ENCODE measurements at places on chromosomes 7 and 10.
A peak's percentile ranks its signal among the peaks of the same experiment; 100 is the strongest.

DNA sequence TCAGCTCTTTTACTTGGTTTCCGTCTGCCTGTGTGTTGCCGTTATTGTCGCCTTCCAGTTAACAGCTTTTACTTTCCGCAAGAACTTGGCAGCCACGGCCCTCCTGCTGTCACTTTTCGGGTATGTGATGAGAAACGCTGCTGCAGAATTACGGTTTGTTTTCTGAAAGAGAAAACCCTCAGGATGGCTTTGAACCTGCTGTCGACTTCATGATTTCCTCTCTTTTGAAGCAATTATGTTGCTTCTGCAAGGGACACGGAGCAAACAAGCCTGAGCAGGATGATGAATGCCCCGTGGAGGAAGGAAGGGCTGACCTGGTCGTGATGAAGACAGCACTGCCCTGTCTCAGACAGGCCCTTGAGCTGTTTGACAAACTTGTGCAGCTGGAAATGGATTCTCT lies 339.8 kb downstream of the ABCA13 start:
- no peak for DNase-seq

DNA sequence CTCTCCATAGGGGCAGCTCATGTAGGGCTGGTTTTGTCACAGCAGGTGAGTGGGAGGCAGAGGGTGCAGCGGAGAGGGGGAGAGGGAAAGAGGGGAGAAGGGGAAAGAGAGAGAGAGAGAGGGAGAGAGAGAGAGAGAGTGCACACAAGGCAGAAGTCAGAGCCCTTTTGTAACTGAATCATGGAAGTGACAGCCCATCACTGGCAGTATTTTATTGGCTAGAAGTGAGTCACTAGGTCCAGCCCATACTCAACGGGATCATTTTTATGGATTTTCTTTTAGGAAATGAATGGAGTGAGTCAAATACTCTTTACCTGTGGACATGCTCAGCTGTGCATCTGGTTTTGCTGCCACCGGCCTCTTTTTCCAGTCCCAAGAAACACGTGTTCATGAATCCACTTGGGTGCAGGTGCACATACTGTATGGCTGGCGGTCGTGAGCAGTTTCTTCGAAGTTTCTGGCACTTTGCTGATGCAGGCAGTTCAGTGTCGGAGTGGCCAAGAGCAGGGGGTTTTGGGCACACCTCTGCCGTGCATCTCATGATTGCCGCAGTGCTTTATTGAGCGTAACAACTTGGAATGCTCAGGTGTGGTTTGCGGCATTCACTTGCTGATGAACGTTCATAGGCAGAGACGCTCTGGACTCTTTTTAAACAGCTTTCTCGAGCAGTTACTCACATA lies 40.3 kb downstream of the DOCK1 start:
- DNase-seq: no peak

GRCh38 chr7:20064181-20064970 lies 152.8 kb downstream of the MACC1 start:
- DNase-seq: no peak

- DNase-seq: no peak
Observed at GRCh38 chr10:127071126-127071525, 125.3 kb downstream of the INSYN2A start.

DNA sequence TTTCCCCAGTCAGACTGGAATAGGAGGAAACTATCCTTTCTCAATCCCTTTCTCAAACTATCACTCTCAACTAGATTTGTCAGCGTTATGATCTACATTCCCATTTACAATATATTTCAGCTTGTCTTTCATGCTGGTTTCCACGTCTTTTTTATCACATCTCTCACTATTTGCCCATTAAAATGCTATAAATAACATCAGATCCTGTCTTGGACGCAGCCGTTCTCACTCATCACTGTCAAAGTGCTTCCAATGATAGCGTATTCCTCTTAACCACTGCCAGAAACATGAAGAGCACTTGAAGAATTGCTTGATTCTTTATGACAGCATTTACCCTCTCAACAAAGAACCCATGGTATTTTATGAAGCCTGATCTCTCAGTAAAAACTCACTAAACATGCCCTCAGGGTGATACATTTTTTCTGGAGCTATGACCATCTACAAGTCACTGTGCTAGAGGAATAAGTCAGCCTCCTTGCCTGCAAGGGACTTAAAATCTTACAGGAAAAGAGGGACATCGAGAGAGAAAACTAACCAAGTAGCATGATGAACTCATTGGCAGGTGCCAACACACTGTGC lies 205.6 kb upstream of the PFKP start:
- DNase-seq: no peak

GRCh38 chr7:23888958-23889357 lies 178.9 kb downstream of the STK31 start:
- DNase-seq: no peak

DNA sequence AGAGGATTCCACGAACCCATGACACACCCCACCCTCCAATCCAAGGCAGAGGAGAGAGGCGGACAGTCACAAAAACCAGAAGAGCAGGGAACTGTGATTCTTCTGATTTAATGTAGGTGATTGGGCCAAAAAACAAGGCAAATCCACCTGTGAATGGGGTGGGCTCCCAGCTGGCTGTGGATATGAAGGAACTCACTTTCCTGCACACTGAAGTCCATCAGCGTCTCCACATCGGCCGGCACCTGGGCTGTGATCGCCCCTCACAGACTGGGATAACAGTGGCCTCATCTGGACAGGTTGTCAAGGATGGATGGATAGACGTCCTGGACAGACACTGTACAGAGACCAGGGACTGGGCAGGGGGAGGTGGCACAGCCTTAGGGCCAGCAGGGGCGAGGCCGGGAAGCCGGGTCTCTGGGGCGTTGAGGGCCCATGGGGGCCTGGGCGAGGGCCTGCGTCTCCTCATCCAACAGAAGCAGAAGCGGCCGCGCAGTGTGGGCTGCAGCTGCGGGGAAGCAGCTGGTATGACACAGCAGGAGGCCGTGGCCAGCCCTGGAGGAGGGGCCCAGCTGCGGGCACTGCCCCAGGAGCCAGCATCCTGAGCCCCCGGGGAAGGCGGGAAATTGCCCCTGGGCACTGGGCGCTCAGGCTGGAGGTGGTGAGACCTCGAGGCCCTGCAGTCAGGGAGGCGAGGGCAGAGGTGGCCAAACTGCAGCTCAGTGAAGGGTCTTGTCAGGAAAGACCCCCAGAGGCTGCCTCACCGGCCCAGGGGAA lies 54.2 kb downstream of the DIP2C start:
- no peak for DNase-seq

GRCh38 chr7:137848095-137848494 lies 1.3 kb upstream of the DGKI start:
- DNase-seq: no peak

GRCh38 chr10:58996866-58997265 lies 179.6 kb upstream of the PHYHIPL start:
- DNase-seq: no peak

- no peak for DNase-seq
Observed at GRCh38 chr10:17820943-17821342, 11.8 kb downstream of the MRC1 start.

GRCh38 chr7:49187543-49188268 lies 263.4 kb downstream of the CDC14C start:
- DNase-seq: no peak

DNA sequence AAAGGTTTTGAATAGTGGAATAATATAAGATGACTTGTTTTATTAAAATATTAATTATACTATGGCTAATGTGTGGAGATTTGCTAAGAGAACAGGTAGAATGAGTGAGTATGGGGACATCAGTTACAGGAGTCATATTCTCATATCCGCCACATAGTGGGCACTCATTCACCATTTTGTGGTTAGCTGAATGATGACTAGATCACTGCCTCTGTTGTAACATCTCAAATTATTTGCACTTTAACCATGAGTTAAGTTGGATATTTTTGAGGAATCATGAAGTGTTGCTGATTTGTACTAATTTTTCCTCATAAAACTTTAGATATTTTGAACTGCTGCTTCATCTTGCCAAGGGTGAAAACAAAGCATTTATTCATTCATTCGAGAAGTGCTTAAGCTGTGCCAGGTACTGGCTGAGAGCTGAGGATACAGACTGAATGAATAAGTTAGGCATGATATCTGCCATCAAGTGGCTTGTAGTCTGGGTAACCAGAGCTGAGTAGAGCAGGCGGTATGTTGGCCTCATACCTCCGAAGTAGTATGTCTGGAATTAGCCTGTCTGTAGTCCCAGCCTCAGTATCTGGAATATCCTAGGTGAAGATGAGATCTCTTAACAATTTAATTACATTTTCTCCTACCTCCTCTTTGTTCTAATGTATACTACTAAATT lies 100.5 kb downstream of the ZEB1 start:
- no peak for DNase-seq

- DNase-seq: no peak
Observed at GRCh38 chr10:86035791-86036543, 330.6 kb downstream of the GRID1 start.

DNA sequence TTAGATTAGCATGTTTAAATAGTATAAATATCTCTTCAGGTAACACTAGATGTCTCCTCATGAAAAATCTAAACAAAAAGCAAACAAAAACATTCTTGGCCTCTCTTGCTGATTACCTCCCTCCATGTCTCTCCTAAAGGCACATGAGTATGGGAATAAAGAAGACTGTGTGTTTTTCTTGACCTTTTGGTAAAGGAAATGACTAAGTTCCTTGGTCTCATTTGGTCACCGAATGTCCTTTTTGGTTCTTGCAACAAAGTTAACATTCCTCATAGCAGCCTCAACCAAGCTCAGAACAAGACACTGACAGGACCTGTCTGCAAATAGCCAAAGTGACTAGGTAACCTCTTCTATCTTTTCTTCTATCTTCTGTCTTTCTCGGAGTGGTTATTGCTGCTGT lies 35.5 kb downstream of the POM121L12 start:
- DNase-seq: no peak

GRCh38 chr7:1123715-1124114 lies 35.8 kb downstream of the GPER1 start:
- no peak for DNase-seq

DNA sequence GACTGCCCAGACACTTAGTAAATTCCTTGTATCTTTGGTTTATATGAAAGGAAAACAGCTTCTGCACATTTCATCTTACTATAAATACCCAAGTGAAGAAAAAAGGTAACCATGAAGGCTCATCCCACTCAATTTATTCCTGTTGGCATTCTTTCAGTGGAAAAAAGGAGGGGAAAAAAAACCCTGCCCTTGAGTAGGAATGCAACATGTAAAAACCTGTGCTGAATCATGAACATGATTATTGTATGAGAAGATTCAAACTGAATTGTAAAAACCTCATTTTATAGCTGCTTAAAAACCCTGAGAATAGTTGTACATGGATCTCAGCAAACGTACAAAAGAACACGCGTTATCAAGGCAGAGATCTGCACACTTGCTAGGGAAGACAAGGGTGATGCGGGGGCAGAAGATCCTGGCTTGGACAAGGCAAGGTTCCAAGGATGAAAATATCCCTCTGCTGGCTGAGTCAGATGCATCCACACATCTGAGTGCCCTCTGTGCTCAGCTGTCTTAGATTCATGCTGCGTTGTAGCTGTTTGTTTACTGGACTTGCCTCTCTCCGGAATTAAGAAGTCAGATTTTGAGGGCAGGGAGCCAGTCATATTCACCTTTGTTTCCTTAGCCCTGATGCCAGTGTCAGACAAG lies 658.2 kb downstream of the PARD3 start:
- no peak for DNase-seq

DNA sequence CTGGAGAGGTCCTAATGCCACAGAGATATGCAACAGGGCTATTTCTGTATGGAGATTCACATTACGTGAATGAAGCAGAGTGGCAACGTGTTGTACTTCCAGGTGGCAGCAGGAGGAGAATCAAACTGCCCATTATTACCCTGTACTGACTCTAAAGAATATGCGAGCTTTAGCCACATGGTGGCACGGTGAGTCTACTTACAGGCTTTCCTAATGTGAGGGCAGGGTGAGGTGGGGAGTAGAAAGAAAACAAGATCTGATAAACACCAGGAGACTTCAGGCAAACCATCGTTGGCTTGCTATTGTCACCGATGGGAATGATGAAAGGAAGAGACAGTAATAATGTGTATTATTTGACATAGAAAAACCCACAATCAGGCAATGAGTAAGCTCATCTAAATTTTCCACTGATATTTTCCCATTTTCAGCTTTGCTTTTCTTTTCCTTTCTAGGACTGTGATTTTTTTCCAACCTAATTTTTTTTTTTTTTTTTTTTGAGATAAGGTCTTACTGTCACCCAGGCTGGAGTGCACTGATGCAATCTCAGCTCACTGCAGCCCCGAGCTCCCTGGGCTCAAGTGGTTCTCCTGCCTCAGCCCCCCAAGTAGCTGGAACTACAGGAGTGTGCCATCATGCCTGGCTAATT lies 164.3 kb downstream of the BTAF1 start:
- peak; percentile 23 for DNase-seq

- no peak for DNase-seq
Observed at GRCh38 chr10:86285136-86285790, 81.3 kb downstream of the GRID1 start.

GRCh38 chr7:1087465-1087814 lies 473 bp upstream of the GPER1 start:
- DNase-seq: no peak

DNA sequence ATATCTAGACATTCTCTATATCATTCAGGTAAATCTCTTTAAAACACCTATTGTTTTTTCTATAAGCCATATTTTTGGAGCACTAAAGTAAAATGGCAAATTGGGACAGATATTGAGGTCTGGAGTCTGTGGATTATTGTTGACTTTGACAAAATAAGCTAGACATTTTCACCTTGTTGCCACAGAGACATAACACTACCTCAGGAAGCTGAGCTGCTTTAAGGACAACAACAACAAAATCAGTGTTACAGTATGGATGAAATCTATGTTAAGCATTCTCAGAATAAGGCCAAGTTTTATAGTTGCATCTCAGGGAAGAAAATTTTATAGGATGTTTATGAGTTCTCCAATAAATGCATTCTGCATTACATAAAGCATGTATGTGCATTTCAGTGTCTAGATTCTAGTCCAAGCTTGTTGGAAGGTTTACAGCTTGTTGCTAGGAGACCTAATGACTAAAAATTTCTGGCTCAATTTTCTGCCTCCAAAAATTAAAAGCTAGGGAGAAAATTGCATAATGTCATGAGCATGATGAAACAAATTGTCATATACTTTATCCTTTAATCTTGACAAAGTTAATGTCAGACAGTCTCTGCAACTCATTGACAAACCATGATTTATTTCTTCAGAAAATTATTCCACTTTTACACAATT lies 18.3 kb downstream of the LIPM start:
- DNase-seq: no peak

- DNase-seq: no peak
Observed at GRCh38 chr7:11420049-11420448, 411.9 kb downstream of the THSD7A start.

DNA sequence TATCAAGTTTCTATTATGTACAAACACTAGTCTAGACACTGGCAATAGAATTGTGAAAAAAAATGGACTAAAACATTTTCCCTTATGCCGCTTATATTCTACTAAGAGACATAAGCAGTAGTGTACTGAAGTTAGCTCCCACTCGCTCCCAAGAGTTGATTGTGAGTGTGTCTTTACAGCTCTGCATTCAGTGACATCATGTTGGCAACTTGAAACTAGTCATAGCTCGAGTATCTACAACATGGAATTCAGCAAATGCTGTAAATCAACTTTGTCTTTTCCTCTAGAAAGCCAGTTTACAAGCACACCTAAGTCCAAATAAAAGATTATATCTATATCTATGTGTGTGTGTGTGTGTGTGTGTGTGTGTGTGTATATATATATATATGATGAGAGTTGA lies 58.8 kb upstream of the MAGI2 start:
- DNase-seq: no peak

All from stimulated activated CD4-positive, alpha-beta T cell treated with anti-CD3 and anti-CD28 coated beads, Interleukin-15, amount 100 ng/mL, for 48 hours (primary cell).